ENCODE measurements at places on chromosomes 5 and 9. TPM values are rescaled to one million over a fixed set of nuclear protein-coding genes. Genes with fewer than 3 reads are reported as not detected.

Gene BAAT
- 0.37 TPM for total RNA-seq

Gene PCDHB2
- total RNA-seq, result 6.8 TPM

Gene PIP5K1B
- 20.4 TPM for total RNA-seq

Gene CD72
- 5.2 TPM for total RNA-seq

Gene FBP2
- not detected for total RNA-seq

Gene BARX1
- not detected for total RNA-seq

Gene NUDT2
- total RNA-seq, result 12.5 TPM

GRCh38 chr9:37454238-37454637 lies 11.0 kb downstream of the ZBTB5 start:
- DNase-seq, result no peak

GRCh38 chr9:22623236-22623635 lies 176.6 kb downstream of the DMRTA1 start:
- DNase-seq, result no peak

DNA sequence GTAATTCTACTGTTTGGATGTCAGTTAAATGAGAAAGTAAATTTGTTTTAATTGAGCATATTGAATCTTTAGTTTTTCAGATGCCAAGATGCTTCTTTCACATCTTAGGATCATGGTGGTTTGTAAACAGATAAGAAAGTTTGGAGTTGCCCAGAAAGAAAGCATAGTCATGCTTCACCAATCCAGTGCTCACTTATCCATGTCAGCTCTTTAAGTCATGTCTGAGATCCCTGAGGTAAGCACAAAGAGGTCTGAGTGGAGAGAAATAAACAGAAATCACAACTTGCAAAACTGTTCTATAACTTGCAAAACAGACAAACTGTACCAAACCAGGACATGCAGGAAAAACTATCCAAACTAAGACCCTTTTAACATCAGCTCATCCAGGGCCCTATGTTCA lies 87.7 kb downstream of the OSTF1 start:
- DNase-seq, result no peak

- DNase-seq, result peak; percentile 23
These were observed 473 bp downstream of the ZBTB34 start for GRCh38 chr9:126860757-126861466.

DNA sequence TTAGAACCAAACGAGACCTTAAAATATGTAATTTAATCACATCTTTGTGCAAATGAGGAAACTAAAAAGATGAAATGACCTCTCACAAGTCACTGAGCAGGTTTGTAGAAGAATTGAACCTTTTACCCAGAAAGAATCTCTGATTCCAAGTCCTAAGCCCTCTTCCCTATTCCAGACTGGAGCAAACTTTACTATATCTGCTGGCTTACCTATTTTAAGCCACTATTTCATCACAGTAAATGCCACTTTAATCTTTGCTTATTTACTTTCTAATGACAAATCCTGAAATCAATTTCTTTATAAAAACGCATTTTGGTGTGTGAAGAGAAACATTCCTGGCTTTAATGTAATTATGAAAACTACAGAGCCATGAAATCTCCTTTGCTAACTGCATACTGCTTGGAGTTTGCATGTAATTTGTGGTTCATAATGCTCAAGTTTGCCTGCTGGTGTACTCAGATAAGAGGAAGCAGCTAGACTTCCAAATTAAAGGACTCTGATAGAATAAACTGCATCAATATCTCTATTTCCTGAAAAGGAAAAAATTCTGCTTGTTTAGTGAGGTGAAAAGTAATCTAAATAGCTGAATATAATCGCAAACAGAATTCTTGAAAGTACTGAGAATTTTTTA lies 121.2 kb downstream of the RAB3C start:
- DNase-seq, result no peak

DNA sequence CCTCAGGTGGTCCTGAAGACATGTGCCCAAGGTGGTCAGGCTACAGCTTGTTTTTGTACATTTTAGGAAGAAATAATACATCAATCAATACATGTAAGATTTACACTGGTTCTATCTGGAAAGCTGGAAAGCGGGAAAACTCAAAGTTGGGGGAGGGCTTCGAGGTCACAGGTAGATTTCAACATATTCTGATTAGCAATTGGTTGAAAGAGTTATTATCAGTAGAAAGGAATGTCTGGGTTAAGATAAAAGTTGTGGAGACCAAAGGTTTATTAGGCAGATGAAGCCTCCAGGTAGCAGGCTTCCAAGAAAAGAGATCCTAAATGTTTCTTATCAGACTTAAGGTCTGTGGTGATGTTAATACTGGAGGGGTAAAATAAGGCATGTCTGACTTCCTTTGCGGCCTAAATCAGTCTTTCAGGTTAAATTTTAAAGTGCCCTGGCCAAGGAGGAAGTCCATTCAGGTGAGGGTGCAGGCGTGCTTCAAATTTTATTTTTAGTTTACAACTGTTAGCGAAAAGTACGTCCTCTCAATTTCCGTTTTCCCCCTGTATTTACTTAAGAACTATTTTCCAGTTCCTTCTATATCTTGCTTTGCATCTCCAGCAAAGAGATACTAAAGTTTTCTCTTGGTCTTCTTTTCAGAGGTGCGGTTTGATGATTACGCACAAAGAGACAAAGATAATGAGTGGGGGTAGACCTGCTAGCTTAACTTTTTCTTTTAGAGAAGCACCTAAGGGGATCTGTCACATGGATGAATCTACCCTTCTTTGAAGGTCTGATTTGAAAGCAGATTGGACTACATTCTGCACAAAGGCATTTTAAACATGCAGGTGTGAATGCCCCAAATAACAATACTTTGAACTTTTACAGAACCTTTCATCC lies 578.6 kb downstream of the RAB3C start:
- no peak for DNase-seq

DNA sequence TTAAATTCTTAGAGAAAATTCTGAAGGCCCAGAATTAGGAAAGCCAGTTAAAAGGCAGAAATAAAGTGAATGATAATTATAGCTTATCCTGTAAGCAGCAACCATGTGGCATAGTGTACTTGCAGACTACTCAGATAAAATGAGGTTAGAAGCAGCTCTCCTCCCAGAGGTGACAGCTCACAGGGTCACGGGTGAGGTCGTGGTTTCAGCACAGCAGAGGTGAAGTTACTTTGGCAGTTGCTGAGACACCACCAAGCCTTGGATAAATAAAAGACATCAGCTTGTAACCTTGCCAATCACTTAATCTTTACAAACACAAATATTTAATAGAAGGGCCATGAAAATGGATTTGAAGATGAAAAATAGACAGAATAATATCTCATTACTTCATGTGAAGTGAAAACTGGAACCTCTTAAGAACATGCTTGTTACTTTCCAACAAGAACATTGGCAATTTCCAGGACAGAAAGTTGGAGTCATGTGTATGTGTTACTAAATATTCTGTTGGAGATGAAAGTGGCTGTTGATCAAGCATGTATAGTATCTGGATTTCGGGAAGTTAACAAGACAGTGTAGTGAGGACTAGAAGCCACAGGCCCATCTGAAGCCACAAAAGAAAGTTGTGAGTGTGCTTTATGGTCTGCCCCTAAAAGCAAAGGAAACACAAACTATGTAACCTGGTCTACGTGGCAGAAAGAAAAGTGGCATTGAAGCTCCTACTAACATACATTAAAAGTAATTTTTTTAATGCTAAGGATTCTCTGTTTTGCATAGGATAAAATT lies 134.4 kb downstream of the ERCC6L2 start:
- DNase-seq, result no peak

- no peak for DNase-seq
These were observed 30.1 kb downstream of the ZNF462 start for GRCh38 chr9:106893088-106893487.

- peak; percentile 70 for DNase-seq
These were observed 39.7 kb downstream of the FABP6 start for GRCh38 chr5:160269017-160269416.

DNA sequence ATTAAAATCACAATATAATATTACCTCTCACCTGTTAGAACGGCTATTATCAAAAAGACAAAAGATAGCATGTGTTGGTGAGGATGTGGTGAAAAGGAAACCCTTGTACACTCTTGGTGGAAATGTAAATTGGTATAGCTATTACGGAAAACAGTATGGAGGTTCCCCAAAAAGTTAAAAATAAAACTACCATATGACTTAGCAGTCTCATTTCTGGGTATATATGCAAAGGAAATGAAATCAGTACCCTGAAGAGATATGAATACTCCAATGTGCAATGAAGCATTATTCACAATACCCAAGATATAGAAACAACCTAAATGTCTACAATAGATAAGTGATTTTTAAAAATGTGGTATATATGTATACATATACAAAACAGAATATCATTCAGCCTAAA lies 199.9 kb downstream of the SNX18 start:
- no peak for DNase-seq

- peak; percentile 85 for DNase-seq
These were observed 282.4 kb downstream of the EFNA5 start for GRCh38 chr5:107388141-107388861.

All from lung (tissue), 17 donors.